Activated naive CD8-positive, alpha-beta T cell treated with anti-CD3 and anti-CD28 coated beads, Interleukin-2, amount 50 U/mL, for 16 hours (primary cell): ENCODE measurements at places on chromosomes 2 and 18.
A peak's percentile ranks its signal among the peaks of the same experiment; 100 is the strongest.

DNA sequence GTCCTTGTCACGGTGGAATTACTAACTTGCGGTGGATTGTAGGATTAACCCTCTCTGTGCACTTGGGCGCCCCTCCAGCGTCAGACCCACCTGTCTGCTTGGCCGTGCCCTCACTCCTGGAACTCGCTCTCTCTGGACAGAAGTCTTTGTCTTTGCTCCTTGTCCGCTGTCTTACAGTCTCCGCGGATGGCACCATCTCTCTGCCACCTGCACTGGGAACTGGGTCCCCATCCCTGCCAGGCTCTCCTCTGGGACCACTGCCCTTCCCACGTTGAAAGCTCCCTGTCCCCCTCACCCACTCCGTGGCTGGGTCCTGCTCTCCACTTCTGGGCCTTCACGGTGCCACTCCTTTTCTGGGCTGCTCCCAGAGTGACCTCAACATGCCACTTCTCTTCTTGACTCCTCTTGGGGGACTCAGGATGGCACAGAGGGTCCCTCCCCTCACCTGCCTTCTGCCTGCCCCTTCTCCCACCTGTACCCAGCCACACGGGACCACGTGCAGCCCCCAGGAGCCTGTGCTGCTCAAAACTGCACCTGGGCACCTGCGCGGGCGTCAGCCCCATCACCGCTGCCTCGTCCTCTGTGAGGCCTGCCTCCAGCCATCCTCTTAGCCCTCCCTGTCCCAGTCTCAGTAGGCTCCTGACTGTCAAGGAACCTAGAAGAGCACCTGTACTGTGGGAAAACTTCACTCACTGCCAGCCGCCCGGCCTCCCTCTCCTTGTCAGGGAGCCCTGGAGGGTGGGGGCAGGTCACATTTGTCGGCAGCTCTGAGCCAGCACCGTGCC, 11.1 kb downstream of the CNDP2 start:
- DNase-seq, result no peak

- DNase-seq, result no peak
These were observed 138.4 kb downstream of the MBP start for GRCh38 chr18:76994086-76994654.

- no peak for DNase-seq
These were observed 53.9 kb downstream of the ASAP2 start for GRCh38 chr2:9260464-9260918.

GRCh38 chr2:13006829-13007717, 290.3 kb downstream of the TRIB2 start:
- peak; percentile 22 for DNase-seq

DNA sequence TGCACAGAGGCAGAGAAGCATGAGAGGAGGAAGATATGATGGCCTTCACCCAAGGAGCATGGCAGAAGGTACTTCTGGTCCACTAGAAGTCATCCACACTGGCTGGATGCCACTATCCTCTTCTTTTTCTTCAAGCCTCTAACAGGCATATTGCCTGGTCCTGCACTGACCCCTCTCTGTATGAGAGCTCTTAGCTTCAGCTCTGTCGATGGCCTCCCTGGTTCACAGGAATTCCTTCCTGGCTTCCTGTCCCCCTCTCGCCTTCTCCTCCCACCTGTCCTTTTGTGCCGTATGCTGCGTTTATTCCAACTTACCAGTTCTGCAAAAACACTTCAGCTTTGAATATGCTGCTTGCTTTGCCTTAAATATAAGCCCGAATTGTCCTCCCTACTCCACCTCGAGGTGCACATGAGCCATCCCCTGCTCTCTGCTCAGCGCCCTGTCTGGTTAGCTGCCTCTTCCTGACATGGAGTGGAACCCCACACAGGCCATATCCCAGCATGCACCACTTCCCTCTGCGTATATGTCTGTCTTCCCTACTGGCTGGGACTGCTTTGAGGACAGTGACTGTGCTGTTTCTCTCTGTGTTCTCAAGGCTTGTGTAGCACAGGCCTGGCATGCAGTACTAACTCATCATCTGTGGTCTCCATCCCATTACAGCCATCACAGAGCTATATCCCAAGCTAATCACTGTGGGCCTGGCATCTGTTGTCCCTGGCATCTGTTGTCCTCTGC, 474.9 kb downstream of the EIPR1 start:
- DNase-seq, result no peak

- no peak for DNase-seq
These were observed 2.2 kb downstream of the SPATS2L start for GRCh38 chr2:200308546-200309295.

- DNase-seq, result no peak
These were observed 29.7 kb downstream of the LRRFIP1 start for GRCh38 chr2:237657063-237657462.
